ENCODE measurements at places on chromosomes 7 and 10. TPM values are rescaled to one million over a fixed set of nuclear protein-coding genes. Genes with fewer than 3 reads are reported as not detected.

The COL28A1 gene
- under 0.01 TPM for total RNA-seq

The GPNMB gene
- 0.32 TPM for total RNA-seq

The PTPN20 gene
- total RNA-seq: 0.44 TPM

The TDRD1 gene
- not detected for total RNA-seq

The AHCYL2 gene
- 6.2 TPM for total RNA-seq

The NOS3 gene
- total RNA-seq: 20.9 TPM

The DYDC2 gene
- not detected for total RNA-seq
